Sigmoid colon (tissue), 7 donors: ENCODE measurements at places on chromosomes 1 and 21. TPM values are rescaled to one million over a fixed set of nuclear protein-coding genes. Genes with fewer than 3 reads are reported as not detected.

The LIN28A gene
- total RNA-seq: not detected

The PCP4 gene
- 156 TPM for total RNA-seq

The KCNH1 gene
- 3.1 TPM for total RNA-seq

- DNase-seq: no peak
Observed at GRCh38 chr1:106534612-106535011, 521.9 kb upstream of the PRMT6 start.

The ENTREP3 gene
- total RNA-seq: 15.7 TPM
